Panc1 (cell line): ENCODE measurements at places on chromosomes 2 and 18. TPM values are rescaled to one million over a fixed set of nuclear protein-coding genes. Genes with fewer than 3 reads are reported as not detected.
A peak's percentile ranks its signal among the peaks of the same experiment; 100 is the strongest.

DNA sequence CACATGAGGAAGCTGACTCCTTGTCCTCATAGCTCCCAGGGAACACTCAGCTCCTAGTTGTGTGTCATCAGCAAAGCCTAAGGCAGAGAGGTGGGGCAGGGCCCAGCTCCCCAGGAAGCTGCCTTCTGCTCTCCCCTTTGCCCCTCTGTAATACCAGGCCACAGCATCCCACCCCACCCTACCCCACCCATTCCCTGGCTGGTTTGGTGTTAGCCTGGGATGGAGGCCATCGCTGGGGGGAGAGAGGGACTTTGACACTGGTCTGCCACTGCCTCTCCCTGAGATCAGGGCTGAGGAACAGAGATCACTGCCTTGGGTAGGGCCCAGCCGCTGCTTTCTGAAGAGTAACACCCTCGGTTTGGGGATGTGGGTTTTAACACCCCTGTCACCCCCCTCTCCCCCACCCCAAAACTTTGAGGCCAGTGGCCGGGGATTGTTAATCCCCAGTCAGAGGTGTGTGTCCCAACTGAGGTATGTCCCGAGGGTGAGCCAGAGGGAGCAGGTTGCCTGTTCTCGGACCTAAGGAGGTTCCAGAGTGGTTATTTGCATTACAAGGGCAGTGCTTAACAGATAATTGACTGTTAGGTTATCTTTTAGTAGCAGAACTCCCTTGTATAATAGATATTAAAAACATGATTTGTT, 41.4 kb downstream of the TET3 start:
- H3K36me3 ChIP-seq = no peaks in the 10 kb centered on the region
- H3K27ac ChIP-seq = no peak overlapping the region

GRCh38 chr2:226882606-226883005, 46.8 kb downstream of the RHBDD1 start:
- no peak overlapping the region for H3K27ac ChIP-seq
- H3K4me1 ChIP-seq = no peaks in the 10 kb centered on the region
- no peaks in the 10 kb centered on the region for H3K36me3 ChIP-seq

GRCh38 chr18:57326718-57327323, 25.5 kb upstream of the ST8SIA3 start:
- H3K27ac ChIP-seq = no peak overlapping the region
- H3K4me1 ChIP-seq = no peaks in the 10 kb centered on the region
- no peaks in the 10 kb centered on the region for H3K27me3 ChIP-seq
- H3K4me3 ChIP-seq = no peak overlapping the region

DNA sequence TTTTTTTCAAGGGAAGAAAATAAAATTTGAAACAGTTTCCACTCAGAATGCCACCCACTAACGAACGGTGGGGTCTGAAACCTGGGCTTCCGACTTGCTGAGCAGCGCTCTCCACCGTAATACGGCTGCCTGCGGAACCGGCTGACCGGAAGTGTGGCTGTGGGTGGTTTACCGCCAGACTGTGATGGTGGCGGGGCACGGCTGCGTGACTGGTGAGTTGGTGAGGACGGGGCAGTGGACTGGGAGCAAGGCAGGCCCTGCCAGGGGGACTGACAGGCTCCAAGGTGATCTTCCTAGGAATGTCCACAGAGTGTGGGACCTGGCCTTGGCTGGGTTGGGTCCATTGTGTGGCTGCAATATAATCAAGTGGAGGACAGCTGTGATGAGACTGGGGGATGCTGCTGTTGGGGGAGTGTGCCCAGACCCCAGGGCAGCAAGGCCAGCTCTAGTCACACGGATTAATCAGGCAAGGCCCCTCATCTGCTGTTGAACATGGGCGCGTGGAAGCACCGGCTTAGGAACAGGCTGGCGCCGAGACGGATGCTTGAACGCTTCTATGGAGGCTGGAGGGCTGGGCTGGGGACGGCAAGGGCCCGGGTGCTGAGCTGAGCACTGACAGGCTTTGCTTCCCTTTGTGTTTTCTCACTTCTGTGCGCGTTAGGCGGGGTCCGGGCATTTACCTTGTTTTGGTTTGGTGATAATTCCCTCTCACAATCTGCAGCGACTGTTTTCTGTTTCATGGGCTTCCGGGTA, 357.7 kb upstream of the SPRED2 start:
- no peaks in the 10 kb centered on the region for H3K4me1 ChIP-seq
- H3K4me3 ChIP-seq = no peak overlapping the region
- H3K27me3 ChIP-seq = no peaks in the 10 kb centered on the region
- DNase-seq = no peak

GRCh38 chr2:132750606-132751005, 80.6 kb upstream of the LYPD1 start:
- H3K36me3 ChIP-seq = no peaks in the 10 kb centered on the region
- H3K4me1 ChIP-seq = no peaks in the 10 kb centered on the region
- no peaks in the 10 kb centered on the region; the same call in 1 of the 2 replicates for H3K27me3 ChIP-seq
- DNase-seq = no peak
- no peak overlapping the region for H3K4me3 ChIP-seq

- H3K27me3 ChIP-seq = peaks cover 12% of the 10 kb centered on the region; the same call in 1 of the 2 replicates
- peak overlapping the region; percentile 83 for H3K4me3 ChIP-seq
- peaks cover 6% of the 10 kb centered on the region for H3K4me1 ChIP-seq
Observed at GRCh38 chr2:66435549-66435875, 587 bp downstream of the MEIS1 start.

DNA sequence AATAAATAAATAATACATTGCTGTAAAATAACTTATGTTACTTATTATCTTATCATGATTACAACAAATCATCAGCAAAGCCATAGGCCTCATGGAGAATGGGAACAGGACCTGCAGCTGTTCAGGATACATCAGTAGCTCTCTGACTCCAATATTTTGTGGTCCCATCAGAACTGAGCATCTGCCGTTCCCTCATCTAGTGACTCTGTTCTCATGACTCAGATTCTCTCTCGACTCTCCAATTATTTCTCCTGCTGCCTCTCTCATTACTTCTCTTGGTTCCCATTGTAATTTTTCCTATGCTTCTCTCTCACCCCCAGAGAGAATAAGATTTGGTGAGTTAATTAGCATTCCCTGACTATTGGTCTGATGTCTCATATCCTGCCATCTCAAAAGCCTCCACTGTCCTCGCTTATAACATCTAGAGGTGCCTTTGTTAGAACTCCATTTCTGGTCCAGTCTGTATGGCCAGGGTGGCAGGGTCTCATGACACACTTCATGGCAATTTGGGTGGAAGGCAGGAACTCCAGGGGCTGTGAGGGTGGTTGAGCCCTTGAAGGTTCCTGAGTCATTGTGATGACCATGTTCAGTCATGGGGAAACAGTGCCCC, 78.0 kb upstream of the TANC1 start:
- H3K36me3 ChIP-seq = no peaks in the 10 kb centered on the region
- no peak overlapping the region for H3K27ac ChIP-seq
- no peaks in the 10 kb centered on the region for H3K4me1 ChIP-seq
- no peak for DNase-seq

- DNase-seq = no peak
- H3K27ac ChIP-seq = peak overlapping the region; percentile 17; the same call in 1 of the 2 replicates
- H3K36me3 ChIP-seq = peaks cover 2% of the 10 kb centered on the region
- peak overlapping the region; percentile 67 for H3K4me3 ChIP-seq
- no peaks in the 10 kb centered on the region for H3K27me3 ChIP-seq
Observed at GRCh38 chr18:59902131-59902992, 2.6 kb downstream of the PMAIP1 start.

DNA sequence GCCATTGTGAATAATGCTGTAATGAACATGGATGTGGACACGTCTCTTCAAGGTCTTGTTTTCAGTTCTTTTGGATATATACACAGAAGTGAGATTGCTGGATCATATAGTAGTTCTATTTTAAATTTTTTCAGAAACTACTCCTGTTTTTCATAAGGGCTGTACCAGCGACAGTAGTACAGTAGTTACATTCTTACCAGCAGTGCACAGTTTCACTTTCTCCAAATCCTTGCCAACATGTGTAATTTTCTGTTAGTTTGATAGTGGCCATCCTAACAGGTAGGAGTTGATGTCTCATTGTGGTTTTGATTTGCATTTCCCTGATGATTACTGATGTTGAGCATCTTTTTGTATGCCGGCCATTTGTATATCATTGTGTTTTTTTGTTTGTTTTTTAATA, 81.7 kb downstream of the EPC2 start:
- H3K4me3 ChIP-seq = no peak overlapping the region
- peaks cover 10% of the 10 kb centered on the region; the same call in 1 of the 2 replicates for H3K4me1 ChIP-seq
- H3K27me3 ChIP-seq = no peaks in the 10 kb centered on the region
- no peaks in the 10 kb centered on the region for H3K36me3 ChIP-seq

- H3K4me3 ChIP-seq = no peak overlapping the region
- H3K4me1 ChIP-seq = no peaks in the 10 kb centered on the region
- no peaks in the 10 kb centered on the region for H3K27me3 ChIP-seq
- H3K27ac ChIP-seq = no peak overlapping the region
Observed at GRCh38 chr2:236054125-236054524, 114.1 kb downstream of the GBX2 start.

GRCh38 chr2:137165968-137166367, 400.6 kb downstream of the THSD7B start:
- H3K4me3 ChIP-seq = no peak overlapping the region
- no peaks in the 10 kb centered on the region for H3K27me3 ChIP-seq
- no peak for DNase-seq
- no peak overlapping the region for H3K27ac ChIP-seq
- no peaks in the 10 kb centered on the region for H3K36me3 ChIP-seq
- H3K4me1 ChIP-seq = no peaks in the 10 kb centered on the region

DNA sequence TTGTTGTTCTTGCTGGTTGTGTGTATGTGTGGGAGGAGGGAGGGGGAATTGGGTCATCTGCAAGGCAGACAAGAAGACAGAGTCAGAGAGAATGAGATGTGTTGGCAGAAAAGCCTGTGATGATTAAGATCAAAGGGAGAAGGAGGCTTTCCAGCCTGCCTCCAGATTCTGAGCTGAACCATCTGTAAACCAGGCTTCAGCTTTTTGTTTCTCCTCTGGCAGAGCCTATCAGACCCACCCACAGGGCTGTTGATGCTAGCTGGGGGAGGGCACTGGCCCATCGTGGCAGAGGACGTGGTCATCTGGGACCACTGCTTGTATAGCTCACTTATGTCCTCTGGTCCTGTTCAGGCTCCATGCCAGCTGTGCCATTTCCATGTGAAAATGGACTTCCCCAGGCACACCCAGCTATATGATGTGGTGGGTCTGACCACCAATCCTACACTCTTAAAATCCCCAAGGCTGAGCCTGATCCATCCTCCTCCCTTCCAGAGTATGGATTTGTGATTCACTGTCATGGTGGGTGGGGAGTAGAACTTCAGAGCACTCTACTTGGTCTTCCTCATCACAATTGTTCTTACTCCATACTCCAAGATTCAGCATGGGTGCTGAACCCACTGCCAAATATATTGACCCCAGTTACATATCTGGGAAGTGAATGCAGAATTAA, 27.8 kb upstream of the COL6A3 start:
- H3K27ac ChIP-seq = no peak overlapping the region
- H3K36me3 ChIP-seq = no peaks in the 10 kb centered on the region
- no peaks in the 10 kb centered on the region for H3K27me3 ChIP-seq
- no peak for DNase-seq
- no peaks in the 10 kb centered on the region for H3K4me1 ChIP-seq
- no peak overlapping the region for H3K4me3 ChIP-seq

- no peak for DNase-seq
- H3K27me3 ChIP-seq = no peaks in the 10 kb centered on the region
- H3K36me3 ChIP-seq = no peaks in the 10 kb centered on the region
- no peak overlapping the region for H3K27ac ChIP-seq
- H3K4me1 ChIP-seq = no peaks in the 10 kb centered on the region
- H3K4me3 ChIP-seq = no peak overlapping the region
Observed at GRCh38 chr2:88959480-88960204, 268.2 kb downstream of the RPIA start.

GRCh38 chr2:196482119-196483065, 157.1 kb upstream of the CCDC150 start:
- no peaks in the 10 kb centered on the region for H3K27me3 ChIP-seq
- DNase-seq = no peak
- H3K36me3 ChIP-seq = no peaks in the 10 kb centered on the region

DNA sequence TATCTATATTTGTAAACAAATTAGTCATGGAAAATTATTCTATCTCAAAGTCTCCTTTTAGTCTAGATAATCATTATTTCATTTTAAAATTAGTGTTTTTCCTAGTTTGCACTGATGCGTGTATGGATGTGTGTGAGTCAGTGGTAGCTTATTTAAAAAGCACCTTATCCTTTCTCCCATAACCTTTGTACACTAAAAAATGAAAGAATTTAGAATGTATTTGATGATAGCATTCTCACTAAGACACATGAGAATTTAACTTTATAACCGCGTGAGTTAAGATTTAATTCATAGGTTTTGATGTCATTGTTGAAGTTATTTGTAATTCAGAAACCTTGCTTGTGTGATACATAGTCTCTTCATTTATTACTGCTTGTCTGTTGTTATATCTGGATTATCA, 81.7 kb downstream of the ACSL3 start:
- no peaks in the 10 kb centered on the region for H3K4me1 ChIP-seq
- no peak overlapping the region for H3K4me3 ChIP-seq
- H3K27me3 ChIP-seq = no peaks in the 10 kb centered on the region
- DNase-seq = no peak
- H3K36me3 ChIP-seq = peaks cover 8% of the 10 kb centered on the region; the same call in 1 of the 2 replicates
- no peak overlapping the region for H3K27ac ChIP-seq

GRCh38 chr2:205850611-205851010, 168.3 kb downstream of the NRP2 start:
- H3K27ac ChIP-seq = no peak overlapping the region
- no peaks in the 10 kb centered on the region for H3K4me1 ChIP-seq
- H3K4me3 ChIP-seq = no peak overlapping the region
- no peak for DNase-seq
- no peaks in the 10 kb centered on the region for H3K36me3 ChIP-seq

- H3K27me3 ChIP-seq = no peaks in the 10 kb centered on the region
- no peak overlapping the region for H3K4me3 ChIP-seq
- peaks cover 20% of the 10 kb centered on the region for H3K36me3 ChIP-seq
- H3K4me1 ChIP-seq = no peaks in the 10 kb centered on the region
- DNase-seq = no peak
- no peak overlapping the region for H3K27ac ChIP-seq
Observed at GRCh38 chr2:37274359-37274965, 43.0 kb downstream of the NDUFAF7 start.

GRCh38 chr18:75784390-75784789, 356.9 kb upstream of the SMIM21 start:
- H3K36me3 ChIP-seq = no peaks in the 10 kb centered on the region
- H3K27me3 ChIP-seq = peaks cover 24% of the 10 kb centered on the region
- no peak for DNase-seq
- no peak overlapping the region for H3K4me3 ChIP-seq
- H3K4me1 ChIP-seq = no peaks in the 10 kb centered on the region

DNA sequence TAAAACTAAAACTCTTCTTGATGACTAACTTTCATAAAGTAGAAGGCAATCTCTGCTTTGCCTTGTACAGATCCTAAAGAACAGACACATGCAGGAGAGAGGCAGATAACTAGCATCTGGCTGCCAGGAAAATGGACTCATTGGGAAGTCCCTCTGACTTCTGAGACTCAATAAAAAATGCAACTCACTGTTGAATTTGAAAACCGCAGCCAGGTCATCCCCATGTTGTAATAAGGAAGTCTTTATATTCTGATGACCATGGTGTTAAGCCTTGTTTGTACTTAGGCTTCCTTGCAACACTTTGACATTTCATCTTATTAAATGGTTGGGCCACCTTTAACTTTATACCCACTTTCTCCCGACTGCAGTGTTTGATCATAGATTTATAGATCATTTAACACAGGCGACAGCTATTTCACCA, 375.1 kb upstream of the KCNH7 start:
- H3K4me3 ChIP-seq = no peak overlapping the region
- DNase-seq = no peak
- no peaks in the 10 kb centered on the region for H3K36me3 ChIP-seq

C1QL2 gene
- total RNA-seq = not detected

NT5DC4 gene
- not detected for total RNA-seq

TRAK2 gene
- 35.7 TPM for total RNA-seq

ARMC9 gene
- total RNA-seq = 42.7 TPM

GAL3ST2 gene
- 1.6 TPM for total RNA-seq

SLC4A3 gene
- 13.5 TPM for total RNA-seq
